ENCODE measurements at places on chromosomes 4 and X.

GRCh38 chrX:123906557-123907316, 46.9 kb downstream of the XIAP start:
- DNase-seq = no peak

DNA sequence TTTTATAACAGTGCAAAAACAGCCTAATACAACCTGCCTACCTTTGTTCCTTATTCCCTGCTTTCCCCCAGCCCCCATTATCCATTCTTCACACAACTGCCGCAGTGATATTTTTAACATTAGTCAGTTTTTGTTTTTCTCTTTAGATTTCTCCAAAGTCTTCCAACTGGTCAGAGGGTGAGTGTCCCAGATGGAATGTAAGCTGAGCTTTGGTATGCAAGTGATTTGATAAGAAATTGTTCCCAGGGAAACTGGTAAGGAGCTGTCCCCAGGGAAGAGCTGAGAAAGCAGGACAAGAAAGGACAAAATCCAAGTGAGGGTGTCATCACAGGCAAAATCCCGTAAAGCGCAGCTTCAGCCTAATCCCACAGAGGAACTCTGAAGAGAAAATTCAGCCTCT, 475.5 kb upstream of the ADGRL3 start:
- DNase-seq = peak; percentile 73

DNA sequence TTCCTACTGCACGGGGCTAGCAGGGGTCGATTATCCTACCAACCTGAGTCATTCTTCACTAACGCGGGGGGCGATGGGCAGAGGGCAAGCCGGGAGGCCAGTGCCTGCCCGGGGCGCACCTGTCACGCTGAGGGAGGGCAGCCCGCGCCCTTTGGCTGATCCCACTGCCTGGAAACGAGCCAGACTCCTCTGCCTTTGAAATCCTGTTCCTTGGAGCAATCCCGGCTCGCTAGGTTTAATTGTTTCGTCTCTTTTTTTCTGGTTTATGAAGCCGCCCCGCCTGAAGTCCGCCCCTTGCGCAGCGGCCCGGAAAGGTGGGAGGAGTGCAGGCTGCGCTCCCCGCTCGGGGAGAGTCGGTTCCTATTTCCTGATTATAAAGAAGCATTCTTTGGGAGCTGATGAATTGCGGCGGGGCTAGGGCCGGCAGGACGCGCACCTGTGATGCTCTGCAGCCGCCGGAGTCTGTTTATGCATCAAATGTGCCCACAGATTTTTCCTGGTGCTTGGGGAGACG, 484.2 kb downstream of the BCOR start:
- no peak for DNase-seq

DNA sequence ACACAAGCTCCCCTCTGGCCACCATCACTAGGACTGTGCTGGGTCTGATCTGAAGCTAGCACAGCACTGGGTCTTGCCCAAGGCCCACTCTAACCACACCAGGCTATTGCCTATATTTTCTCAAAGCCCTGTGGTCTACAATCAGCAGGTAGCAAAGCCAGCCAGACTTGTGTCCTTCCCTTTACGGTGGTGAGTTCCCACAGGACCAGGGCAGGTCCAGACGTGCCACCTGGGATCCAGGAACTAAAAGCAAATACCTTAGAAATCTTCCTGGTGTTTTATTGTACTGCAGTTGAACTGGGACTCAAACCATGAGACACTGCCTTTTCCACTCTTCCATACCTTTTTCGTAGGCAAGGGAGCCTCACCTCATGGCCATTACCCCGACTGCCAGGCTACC, 9.0 kb upstream of the MAGEC2 start:
- no peak for DNase-seq

- DNase-seq = no peak
Measured at GRCh38 chrX:10783451-10783995, 163.1 kb upstream of the MID1 start.

DNA sequence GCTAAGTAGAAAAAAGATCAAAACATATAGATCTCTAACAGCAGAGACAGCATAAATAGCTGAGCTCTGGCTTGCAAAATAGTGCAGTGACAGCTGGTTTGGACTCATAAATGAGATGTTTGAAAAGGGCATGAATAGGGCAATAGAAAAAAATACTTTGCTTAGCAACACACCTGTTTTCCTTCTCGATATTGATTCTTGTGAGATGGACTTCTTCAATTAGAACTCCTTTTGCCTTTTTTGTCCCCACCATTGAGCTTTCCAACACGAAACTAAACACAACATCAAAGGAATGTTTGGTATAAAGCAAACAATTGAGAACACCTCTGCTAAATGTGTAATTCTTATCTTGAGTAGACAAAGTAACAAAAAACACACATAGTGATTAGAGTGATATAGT, 726.3 kb downstream of the RAPGEF2 start:
- DNase-seq = no peak

DNA sequence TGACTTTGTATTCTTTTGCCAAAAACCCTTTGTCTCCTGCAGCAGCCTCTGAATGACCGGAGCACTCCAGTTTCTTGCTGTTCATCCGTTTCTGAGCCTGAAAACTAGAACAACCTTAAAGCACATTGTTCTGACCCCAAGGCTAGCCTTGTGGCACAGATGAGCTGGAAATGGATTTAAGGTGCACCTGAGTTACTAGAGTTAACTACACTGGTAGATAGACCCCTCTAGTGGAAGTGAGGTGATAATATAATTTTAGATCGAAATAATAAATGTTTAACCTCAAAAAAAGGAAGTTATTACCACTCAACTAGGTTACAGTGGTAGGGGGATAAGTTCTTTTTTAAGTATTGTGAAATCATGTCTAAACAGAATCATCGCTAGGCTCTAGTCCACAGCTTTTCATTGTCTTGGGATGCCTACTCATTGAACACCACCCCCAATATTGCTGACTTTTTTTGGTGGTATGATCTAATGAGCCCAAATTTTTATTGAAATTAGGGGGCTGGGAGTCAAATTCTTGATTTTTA, 2.7 kb downstream of the PLS3 start:
- DNase-seq = no peak

DNA sequence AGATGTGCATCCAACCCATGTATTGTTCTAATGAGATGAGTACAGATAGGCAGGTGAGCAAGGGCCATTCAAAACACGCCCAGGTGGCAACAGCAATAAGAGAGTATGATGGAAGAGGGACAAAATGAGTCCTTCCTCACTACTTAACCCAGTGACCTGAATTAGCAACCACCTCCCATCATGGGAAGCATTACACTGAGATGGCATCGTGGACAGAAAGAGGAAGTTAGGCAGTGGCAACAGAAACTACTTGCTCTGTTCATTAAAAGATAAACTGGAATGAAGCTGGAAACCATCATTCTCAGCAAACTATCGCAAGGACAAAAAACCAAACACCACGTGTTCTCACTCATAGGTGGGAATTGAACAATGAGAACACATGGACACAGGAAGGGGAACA, 17.2 kb downstream of the RXFP1 start:
- no peak for DNase-seq

GRCh38 chr4:2829321-2829932, 14.2 kb upstream of the ADD1 start:
- DNase-seq = no peak

DNA sequence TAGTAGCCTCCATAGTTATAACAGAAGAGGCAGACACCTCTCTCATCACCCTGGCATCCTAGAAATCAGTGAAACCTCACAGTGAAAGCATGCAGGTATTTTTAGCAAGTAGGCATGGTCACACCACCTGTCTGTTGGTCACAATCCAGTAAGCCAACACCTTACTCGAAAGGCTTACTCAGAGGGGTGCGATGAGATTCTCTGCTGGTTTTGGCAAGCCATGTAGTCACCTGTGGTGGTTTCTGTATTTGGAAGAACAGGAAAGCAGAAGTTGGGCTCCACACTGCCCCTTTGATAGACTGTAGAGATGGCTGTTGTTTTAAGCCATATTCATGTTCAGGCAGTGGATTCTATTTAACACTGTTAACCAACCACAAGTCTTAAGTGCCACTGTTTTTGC, 134.7 kb downstream of the DCLK2 start:
- no peak for DNase-seq

DNA sequence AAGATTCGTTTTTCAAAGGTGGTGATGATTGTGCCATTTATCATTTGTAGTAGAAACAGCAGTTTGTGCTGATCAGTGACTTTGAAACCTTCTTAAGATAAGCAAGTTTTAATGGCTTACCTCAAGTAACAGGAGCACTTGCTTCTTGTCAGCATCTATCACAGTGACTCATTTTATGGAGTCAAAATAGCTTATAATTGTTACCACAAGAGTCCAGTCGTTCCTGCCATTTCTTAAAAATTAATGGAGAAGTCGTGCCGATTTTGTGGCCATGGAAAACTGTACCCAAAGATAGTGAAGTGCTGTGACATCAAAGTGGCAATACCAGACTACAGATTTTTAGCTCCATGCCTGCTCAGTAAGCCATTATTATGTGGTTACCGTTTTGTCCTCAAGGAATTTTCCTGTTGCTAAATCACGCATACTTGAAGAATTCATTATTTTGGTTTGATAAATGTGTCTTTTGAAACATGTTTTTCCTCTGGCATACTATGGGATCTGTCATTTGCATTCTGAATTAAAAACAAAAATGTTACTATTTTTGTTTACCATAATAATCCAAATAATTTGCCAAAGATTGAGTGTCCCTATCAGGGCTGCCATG, 129.9 kb downstream of the CBR4 start:
- no peak for DNase-seq

GRCh38 chrX:133792198-133792953, 193.0 kb downstream of the GPC3 start:
- DNase-seq = no peak

DNA sequence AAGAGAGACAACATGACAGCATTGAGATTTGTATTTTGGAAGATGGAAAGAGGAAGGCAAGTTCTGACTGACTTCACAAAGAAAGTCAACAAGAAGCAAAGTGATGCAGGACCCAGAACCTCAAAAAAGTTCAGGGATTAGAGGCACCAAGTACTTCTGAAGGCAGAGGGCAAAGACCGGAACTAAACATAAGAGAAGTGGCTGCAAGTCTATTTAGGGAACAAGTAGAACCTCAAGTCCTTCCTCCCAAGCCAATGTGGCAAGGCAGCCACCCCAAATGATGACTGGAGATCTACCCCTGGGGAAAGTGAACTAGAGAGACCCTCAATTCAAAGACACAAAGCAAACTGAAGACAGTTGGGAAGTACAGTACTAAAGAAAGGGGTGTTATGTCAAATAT, 46.6 kb downstream of the SLC39A8 start:
- no peak for DNase-seq

- no peak for DNase-seq
Measured at GRCh38 chrX:16827225-16827624, 41.0 kb downstream of the TXLNG start.

DNA sequence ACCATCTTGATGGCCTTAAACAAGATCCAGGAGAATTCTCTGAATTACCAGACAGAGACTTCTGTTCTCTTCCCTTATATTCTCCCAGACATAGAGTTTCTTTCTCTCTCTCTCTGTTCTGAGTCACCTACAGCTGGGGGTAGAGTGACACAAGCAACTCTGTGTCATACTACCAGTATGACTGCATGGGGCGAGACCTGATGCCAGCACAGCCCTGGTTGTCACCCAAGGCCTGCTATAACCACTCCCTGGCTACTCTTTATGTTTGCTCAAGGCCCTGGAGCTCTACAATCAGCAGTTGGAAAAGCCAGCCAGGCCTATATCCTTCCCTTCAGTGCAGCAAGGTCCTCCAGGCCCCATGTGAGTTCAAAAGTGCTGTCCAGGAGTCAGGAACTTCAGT, 114.2 kb upstream of the TENT5D start:
- DNase-seq = no peak

DNA sequence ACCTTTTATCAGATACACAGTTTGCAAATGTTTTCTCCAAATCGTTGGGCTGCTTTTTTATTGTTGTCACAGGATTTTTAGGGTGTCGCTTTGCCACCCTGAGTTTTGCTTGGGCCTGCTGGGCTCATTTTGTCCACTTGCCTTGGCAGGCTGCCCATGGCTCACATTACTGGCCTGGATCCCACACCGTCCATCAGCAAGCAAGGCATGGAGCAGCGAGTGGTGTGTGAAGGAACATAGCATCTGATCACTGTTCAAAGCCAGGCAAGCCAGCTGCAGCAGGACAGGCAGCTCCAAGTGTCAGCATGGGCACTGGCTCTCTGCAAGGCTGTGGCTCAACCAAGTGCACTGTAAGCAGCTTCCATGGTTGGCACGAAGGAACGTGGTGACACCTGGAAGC, 261.4 kb upstream of the TECRL start:
- DNase-seq = no peak

GRCh38 chr4:40788331-40788730, 38.6 kb downstream of the NSUN7 start:
- DNase-seq = no peak

- no peak for DNase-seq
Measured at GRCh38 chr4:84734037-84734436, 151.1 kb downstream of the CDS1 start.

DNA sequence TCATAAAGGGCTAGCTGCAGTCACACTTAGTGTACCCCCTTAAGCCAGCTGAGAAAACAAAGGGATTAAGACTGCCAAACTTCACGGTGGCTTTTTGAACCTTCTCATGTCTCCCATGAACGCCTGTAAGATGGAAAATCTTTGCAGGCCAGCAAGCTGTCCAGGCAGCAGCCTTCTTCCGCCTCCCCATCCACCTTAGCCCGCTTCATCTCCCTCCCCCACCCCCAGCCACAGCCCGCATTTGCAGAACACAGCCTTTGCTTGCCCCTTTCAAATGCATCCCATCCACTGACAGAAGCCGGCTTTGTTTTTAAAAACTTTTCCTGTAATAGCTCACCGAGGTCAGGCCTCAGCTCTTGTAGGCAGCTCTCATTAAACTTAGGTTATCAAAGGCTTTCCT, 113.8 kb upstream of the FAM9B start:
- DNase-seq = no peak

DNA sequence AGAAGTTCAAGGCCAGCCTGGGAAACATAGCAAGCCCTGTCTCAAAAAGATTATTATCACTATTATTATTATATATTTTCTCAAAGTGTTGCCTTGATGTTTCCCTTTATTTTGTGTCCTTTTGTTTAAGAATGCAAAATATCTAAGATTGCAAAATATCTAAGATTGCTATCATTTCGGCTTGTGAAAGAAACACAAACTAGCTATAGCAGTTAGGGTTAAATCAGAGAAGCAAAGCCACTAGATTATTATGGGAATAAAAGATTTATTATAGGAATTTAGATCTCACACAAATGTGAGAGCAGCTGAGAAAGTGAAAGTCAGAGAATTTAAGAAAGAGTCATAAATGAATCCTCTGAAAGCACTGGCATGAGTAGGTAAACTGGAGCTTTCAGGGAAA, 18.0 kb upstream of the TMEM184C start:
- DNase-seq = no peak

DNA sequence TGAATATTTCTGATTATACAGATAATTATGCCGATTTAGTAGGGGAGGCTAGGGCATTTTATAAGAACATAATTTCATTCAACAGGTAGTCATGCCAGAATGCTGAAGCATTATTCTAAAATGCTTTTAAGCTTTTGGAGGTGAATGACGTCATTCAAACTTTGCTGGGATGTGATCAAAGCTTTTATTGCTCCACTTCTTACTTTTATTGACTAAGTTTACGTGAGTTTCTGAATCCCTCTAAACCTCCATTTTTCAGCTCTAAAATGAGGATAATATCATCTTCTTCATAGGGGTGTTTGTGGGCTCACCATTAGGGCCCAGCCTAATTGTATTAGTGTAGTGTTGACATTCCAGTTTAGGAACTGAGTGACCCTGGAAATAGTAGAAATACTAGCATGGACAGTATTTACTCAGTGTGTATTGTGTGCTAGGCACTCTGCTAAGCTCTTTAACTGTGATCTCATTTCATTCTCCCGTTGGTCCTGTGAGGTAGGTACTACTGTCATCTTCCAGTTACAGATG, 3.0 kb downstream of the WWC2 start:
- DNase-seq = no peak

- DNase-seq = no peak
Measured at GRCh38 chr4:96009427-96010119, 169.7 kb downstream of the PDHA2 start.
